Esophagus squamous epithelium (tissue), 5 donors: ENCODE measurements at places on chromosomes 4 and X. TPM values are rescaled to one million over a fixed set of nuclear protein-coding genes. Genes with fewer than 3 reads are reported as not detected.

DNA sequence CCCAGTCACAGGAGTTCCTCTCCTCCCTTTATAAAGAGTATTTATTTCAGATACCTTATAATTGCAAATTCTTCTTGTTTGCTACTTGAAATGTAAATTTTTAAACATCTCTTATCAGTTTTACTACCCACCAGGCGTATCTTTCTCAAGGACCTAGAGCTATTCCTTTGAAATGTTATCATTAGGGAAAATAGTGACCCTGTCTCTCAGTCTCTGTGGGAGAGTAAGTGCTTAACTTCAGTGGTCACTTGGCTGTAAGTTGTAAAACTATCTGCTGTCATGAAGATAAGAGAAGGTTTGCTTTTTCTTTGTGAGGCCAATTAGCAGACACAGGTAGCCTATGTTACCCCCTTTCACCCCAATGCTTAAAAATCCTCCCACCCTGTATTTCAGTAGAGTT is 241.6 kb downstream of the TACR3 start:
- H3K4me3 ChIP-seq, result no peak overlapping the region
- H3K4me1 ChIP-seq, result no peaks in the 10 kb centered on the region
- no peaks in the 10 kb centered on the region for H3K27me3 ChIP-seq
- DNase-seq, result no peak

GRCh38 chr4:115159141-115159540 is 45.7 kb upstream of the NDST4 start:
- H3K27me3 ChIP-seq, result no peaks in the 10 kb centered on the region
- no peaks in the 10 kb centered on the region for H3K4me1 ChIP-seq
- DNase-seq, result no peak
- no peak overlapping the region for H3K4me3 ChIP-seq
- no peaks in the 10 kb centered on the region for H3K36me3 ChIP-seq
- H3K27ac ChIP-seq, result no peak overlapping the region

DNA sequence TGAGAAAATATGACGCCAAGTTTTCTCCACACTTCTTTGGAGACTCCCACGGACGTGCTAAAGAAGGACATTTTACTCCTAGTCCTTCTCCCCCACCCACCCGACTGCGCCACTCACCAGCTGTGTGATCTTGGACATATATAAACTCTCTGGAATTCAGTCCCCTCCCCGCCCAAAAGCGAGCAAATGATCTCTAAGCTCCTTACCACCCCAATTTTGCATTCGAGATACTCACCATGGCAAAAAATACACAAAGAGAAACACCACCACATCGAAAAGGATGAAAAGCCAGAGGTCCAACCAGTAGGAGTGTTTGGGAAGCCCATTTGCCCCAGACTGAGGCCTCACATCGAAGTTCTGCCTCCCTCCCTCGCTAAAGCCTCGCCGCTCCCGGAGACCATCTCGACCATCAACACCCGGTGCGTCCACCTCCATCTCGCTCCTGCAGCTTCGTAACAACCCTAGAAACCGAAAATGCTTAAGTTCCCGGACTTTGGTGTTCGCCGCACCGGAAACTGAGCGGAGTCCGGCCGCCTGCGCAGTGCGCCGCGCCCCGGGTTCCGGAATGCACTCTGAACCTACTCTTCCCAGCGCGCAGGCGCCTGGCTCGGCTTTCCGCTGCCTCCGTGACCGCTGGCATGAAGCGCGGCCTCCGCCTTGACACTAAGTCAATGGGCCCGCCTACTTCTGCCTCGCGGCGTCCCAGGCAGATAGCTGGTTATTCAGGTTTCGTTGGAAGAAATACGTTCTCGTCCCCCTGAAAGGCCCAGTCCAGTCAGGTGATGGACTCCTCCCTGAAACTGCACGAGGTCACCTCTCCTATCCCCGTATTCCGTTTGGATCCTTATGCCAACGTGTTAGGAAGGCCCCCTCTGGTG is 21.6 kb downstream of the FABP2 start:
- H3K36me3 ChIP-seq, result no peaks in the 10 kb centered on the region

The MAGEC3 gene
- not detected for total RNA-seq
